M059J (cell line): ENCODE measurements at places on chromosomes 5 and 9.
A peak's percentile ranks its signal among the peaks of the same experiment; 100 is the strongest.

- no peak for DNase-seq
These were observed 43.7 kb downstream of the BICD2 start for GRCh38 chr9:92720807-92721535.

- DNase-seq: peak; percentile 89
These were observed 527.7 kb upstream of the WWC1 start for GRCh38 chr5:167763772-167764171.

GRCh38 chr5:99460701-99461100 is 531.9 kb upstream of the CHD1 start:
- DNase-seq: no peak

- peak; percentile 15 for DNase-seq
These were observed 30.1 kb upstream of the SLC12A2 start for GRCh38 chr5:128053291-128053954.

GRCh38 chr5:89286320-89286719 is 403.3 kb upstream of the MEF2C start:
- DNase-seq: no peak

GRCh38 chr9:94584555-94584954 is 9.1 kb downstream of the FBP2 start:
- DNase-seq: no peak

GRCh38 chr9:134706522-134706921 is 64.9 kb downstream of the COL5A1 start:
- peak; percentile 31 for DNase-seq

- peak; percentile 54 for DNase-seq
These were observed 57.2 kb upstream of the DHFR start for GRCh38 chr5:80711938-80712337.

DNA sequence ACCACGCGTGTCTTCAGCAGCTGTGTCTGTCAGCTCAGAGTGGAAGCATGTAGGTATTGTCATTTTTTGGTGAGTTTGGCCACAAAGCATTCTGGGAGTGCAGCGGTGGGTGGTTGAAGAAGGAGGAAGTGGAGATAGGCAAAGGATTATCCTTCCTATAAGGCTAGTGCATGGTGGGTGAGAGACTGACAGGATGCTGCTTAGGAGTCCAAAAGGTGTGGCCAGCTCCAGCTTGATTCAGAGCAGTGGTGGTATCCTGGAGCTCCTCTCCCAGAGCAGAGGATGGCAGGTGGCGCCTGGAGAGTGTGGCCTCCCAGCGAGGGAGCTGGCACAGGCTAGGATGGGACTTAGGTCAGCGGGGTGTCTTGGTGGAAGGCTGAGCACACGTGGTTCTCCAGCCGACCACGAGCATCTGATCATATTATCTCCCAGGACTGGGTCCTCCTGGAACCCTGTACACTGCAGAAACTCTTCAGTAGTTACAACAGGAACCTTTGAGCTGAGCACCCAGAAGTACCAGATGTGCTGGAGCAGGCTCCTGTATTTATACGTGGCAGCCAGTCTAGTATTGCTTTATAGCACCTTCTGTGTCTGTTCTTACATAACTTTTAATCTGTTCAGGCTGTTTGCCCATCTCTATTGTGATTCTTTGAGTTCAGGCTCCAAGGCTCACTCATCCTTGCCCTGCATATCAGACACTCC is 29.6 kb downstream of the MAML1 start:
- DNase-seq: peak; percentile 44

- DNase-seq: no peak
These were observed 1162.6 kb upstream of the C9orf72 start for GRCh38 chr9:28735738-28736342.

GRCh38 chr5:54013556-54014194 is 296.7 kb downstream of the ARL15 start:
- peak; percentile 70 for DNase-seq

DNA sequence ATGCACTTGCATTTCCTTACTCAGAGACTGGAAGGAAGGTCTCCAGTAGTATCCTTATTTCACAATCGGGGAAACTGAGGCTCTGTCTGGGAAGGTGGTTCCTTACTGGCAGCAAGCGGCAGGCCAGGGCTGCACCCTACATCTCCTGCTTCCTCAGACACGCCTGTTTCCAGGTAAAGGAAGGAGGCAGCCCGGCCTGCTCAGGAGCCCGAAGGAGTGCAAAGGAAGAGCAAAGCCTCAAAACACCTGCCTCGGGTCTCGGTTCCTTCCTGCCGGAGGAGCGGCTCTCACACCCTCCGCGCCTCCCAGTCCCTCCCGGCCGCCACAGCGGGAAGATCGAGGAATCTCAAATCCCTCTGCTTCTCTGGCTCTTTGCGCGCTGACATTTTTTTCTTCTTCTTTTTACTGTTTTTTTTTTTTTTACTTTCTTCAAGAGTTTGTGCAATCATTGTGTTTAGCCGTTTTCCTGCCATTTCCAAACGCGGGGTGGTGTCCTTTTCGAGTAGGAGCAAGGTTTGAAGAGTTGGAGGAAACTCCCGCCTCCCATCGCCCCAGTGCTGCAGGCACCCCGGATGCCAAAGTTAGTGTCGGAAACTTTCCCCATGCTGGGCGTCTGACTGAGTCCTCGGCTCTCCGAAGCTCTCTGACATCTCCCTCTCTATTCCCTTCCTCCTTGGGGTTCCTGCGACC is 1.0 kb downstream of the GGTA1 start:
- peak; percentile 34 for DNase-seq

DNA sequence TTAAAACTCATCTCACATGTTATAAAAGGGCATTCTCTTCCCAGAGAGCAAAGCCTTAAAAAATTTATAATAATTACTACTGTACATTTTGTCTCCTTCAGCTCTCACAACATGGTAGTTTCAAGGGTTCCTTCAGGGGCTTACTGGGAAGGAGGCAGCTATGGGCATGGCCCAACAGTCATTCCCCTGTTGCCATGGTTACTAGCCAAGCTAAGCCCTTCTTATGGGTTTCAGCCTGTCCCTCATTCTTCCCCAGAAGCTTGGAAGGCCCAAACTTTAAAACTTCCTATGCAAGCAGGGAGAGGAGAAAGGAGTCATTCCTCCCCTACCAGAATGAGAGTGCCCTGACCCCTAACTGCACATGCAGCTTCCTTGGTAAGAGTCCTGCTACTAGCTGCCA is 82.2 kb upstream of the CNTLN start:
- DNase-seq: no peak

- DNase-seq: no peak
These were observed 287.0 kb downstream of the SH3GL2 start for GRCh38 chr9:17865881-17866280.

DNA sequence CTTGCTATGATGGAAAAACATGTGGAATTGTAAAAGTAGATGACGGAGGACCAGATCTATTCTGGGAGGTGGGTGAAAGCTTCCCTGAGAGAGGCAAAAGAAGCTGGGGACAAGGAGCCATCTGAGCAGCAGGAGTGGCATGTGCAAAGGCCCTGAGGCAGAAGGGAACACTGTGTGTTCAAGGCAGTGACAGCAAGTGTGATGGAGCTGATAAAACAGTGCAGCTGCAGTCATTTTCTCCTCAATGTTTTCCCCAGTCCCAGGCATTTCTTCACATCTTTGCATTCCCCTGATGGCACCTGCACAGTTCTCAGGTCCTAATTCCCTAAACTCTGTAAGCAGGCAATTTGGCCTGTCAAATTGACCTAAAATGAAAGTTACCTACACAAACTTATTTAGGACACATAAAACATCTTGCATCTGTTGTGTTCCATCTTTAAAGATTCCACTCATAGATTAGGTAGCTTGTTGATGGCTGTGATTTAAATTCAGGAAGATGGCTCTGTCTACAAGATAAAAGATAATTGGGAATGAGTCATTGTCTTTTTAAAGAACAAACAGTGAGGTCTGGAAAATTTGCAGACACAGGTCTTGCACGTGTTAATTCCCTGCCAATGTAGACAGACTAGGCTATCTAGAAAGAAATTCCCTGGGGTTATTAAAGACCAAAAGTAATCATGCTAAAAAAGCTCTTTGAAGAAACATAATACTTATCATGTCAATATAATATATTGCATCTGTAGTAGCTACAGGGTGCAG is 289.6 kb upstream of the SGCD start:
- no peak for DNase-seq

DNA sequence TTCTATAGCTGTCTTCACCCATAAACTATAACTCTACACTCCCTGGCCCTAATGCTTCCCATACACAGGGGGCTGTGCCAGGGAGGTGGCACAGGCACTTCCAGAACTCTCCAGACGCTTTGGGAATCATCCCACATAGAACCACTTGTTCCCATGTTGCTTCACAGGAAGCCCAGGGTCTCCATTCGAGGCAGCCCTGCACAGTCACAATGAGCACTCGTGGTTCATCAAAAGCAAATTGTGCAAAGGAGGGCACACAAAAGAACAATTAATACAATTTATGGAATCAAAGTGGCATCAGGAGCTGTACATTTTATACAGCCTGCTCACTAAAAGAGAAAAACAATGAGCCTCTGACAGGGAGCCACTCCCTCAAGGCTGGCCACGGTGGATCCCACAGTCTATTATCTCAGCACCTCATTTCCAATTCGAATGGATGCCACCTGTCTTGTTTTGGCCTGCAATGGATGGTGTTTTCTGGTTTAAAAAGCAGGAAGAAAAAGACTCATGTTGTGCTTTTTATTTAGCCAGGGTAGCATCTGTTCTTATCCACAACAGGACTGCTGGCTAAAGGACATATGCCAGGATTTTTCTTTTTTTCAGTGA is 354.8 kb downstream of the ENC1 start:
- no peak for DNase-seq

DNA sequence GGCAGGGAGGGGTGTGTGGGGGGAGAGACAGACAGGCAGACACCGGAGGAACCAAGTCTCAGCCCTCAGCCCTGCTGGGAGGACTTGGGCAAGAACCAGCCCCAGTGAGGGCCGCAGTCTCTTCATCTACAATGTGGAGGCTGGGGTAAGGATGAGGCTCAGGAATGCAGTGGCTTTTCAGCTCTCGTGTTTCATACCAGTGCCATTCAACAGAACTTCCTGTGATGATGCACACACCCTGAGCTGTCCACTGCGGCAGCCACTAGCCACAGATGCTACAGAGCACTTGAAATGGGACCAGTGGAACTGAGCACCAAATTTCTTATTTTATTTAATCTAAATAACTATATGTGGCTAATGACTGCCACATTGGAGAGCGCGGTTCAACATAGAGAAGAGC is 10.7 kb downstream of the CAMK2A start:
- peak; percentile 95 for DNase-seq

DNA sequence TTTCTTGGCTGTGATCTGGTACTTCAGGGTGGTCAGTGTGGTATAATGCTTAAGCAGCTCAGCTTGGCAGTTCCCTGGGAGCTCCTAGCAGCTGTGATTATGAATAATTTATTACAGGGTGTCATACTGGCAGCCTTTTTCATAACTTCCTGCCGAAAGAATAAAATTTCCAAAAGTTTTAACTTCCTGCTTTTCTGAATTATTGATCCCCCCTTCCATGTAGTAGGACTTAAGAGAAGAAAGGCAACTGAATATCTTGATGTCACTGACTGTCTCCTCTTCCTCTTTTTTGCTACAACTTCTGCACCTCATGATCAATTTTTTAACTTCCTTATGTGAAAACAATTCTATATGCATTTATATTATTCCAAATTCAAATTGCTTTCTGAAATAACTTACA is 74.3 kb upstream of the SPEF2 start:
- DNase-seq: no peak

GRCh38 chr9:81976351-81976750 is 12.2 kb upstream of the SPATA31D1 start:
- DNase-seq: no peak

DNA sequence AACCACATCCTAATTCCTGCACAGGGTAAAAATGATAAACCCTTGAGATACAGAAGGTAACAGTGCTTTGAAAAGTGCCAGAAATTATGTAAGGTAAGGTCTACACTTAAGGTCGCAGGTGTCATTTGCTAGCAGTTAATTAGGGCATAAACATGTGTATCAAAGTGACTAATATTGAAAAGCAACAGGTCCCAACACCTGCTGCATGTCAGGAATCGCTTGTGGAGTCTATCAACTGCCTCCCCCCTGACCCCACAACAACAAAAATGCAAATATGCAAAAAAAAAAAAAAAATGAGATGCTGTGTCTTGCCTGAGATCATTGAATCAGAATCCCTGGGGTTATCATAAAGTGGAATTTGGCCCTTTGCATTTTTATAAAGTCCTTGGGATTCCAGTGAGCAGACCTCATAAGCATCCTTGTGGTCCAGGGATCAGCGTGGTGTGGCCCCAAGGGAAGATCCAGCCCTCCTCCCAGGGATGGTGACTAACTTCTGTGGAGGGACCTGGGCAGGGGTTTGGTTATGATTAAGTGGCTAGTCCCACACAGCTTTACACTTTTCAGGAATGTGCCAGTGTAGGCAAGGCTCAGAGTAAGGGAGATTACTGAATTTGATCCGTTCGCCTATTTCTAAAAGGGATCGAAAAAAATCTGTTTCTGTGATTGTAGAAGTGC is 92.5 kb upstream of the TNFSF8 start:
- peak; percentile 99 for DNase-seq

DNA sequence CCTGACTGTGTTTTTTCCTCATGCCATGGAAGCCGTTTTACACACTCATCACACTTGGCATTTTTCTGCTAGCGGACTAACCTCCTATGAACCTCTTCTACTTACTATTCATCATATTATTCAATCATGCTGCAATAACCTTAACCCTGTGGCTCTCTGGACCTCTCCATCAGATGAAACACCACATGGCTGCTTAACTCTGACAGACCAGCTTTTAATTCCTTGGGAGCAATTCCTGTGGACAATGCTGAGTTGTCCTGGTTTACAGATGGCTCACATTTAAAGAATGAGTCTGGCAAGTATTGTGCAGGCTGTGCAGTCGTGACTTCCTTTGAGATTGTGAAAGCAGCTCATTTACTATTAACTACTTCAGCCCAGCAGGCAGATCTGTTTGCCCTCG is 9.0 kb downstream of the OR1J1 start:
- DNase-seq: no peak

- no peak for DNase-seq
These were observed 559.9 kb downstream of the TLE4 start for GRCh38 chr9:80131627-80132026.

- DNase-seq: no peak
These were observed 78.9 kb downstream of the ABCA1 start for GRCh38 chr9:104849023-104849422.

DNA sequence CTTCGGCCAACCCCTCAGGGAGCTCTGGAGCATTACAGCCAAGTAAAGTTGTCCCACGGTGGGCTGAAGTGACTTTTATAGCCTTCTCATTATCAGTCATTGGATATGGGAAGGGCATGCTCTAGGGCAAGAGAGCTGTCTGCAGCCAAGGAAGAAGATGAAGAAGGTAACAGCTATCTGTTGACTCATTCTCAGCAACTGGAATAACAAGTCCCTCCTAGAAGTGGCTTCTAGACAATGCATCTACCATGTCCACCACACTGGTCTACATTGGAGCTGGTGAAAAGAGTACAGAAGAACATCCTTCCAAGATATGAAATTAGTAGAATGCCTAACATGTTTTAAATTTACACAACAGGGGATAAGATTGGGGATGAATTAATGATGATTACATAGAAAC is 524.2 kb downstream of the ACTL7B start:
- DNase-seq: no peak

- no peak for DNase-seq
These were observed 24.0 kb upstream of the EBF1 start for GRCh38 chr5:159123700-159124099.

- DNase-seq: no peak
These were observed 205.1 kb downstream of the AUH start for GRCh38 chr9:91156451-91157234.
